ENCODE measurements at places on chromosomes 2 and 18.

DNA sequence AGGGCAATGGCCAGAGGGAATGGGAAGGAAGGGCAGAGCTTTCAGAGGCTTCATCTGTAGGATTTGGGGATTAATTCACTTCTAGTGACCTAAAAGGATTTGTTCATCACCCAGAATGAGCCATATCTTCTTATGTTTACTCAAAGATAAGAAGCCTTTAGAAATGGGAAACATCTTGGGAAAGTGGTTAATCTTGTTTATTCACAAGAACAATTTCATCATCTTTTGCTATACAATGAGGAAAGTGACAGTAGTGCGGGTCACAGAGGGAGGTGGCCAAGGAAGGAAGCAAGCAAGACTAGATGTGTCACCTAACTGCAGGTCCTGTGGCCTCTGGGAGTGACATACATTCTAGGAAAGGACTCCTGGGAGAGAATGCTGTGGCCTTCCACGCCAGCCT, 140.4 kb upstream of the ALPP start:
- DNase-seq, result peak; percentile 71

DNA sequence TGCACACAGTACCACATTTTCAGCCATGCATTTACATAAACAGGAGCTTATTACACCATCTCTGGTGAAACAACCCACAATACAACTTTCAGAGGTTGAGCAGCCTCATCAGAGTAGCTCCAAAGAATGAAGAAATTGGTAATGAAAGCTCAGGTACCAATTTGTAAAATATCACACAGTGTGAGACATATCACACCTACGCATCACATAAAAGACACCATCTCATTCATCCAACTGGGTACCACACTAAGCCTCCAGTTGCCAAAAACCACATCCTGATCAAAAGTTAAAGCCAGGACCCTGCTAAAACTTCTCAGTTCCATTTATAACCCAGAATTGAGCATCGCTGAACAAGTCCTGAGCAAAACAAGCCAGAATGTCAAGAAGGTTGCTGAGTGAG, 4.6 kb downstream of the TMEM163 start:
- DNase-seq, result no peak

DNA sequence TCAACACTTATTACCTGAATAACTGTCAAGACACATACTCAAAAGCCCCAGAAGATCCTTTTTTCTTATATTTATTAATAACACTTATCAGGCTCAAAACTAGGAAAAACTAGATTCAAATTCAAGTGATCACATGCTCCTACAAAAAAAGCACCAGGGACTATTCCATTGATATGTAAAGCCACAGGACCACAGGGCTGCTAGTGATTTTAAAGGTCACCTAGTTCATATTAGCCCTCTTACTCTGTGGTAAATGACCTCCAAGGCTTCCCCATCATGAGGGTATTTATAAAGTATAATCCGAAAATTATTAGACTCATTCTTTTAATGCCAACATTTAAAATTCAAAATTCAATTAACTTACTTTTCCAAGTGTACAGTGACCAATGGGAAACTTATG, 52.5 kb downstream of the LRPPRC start:
- DNase-seq, result no peak

DNA sequence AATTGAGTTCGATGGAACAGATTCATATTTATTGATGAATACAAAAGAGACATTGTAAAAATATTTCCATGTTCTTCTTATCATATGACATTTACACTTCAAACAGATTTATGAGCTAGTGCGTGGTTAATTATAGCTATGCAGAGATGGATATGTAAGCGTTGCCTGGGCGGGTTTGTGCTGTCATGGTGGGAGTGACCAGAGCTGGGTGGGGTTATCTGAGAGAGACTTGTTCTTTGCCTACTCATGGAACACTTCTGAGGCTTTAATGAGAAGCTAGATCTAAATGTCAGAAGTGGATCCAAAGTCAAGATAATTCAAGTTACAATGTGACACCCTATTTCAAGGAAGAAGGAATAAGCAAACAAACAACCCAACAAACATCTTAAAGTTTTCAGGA, 162.3 kb upstream of the ZEB2 start:
- no peak for DNase-seq

- DNase-seq, result no peak
Observed at GRCh38 chr18:57804557-57804956, 1.4 kb upstream of the ATP8B1 start.

DNA sequence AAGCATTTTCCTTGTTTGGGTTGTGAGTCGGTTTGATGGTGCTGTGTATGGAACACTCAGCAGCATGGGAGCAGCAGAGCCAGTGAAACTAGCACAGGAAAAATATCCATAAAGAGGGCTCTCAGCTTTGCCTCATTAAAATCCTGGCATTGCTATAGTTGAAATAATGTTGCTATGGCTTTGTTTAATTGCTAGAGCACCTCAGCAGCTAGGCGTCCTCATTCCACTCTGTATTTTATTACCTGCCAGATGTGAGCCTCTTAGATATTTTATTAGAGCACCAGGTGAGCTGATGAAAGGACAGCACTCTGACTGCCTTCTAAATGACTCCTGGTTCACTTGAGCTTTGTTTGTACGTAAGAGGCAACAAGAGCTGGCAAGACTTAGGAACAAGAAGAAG, 232.4 kb downstream of the MTX2 start:
- DNase-seq, result no peak

- DNase-seq, result no peak
Observed at GRCh38 chr18:56214706-56215105, 423.7 kb downstream of the TXNL1 start.

DNA sequence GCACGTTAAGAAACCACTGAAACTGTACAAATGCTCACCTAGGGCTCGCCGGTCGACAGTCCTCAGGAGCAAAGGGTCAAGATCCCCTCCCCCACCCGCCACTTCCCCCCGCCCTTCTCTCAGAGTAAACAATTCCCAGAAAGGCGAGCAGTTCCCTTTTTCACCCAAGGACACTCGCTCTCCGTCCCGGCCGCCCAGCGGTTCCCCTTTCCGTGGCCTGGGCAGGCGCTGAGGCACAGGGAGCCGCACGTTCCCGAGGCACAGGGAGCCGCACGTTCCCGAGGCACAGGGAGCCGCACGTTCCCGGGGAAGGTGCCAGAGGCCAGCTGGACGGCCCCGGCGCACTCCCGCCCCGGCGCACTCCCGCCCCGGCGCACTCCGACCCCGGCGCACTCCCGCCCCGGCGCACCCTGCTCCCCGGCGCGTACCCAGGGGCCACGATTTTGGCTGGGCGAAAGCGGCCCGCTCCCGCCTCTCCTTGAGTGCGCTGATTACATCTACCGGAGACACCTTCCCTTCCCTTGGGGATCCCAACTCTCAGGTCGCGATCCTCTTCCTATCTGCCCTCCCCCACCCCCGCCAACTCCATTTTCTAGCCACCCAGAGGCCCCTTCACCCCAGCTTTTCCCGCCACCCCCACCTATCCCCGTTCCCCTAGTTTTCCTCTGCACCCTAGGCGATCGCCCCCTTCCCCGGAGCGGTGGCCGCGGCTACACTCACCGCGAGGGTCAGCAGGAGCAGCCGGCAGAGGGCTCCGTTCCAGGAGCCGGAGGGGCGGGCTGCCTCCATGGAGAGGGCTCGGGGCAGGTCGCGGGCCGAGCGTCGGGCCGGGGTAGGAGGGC, 817 bp downstream of the DSC2 start:
- DNase-seq, result no peak

DNA sequence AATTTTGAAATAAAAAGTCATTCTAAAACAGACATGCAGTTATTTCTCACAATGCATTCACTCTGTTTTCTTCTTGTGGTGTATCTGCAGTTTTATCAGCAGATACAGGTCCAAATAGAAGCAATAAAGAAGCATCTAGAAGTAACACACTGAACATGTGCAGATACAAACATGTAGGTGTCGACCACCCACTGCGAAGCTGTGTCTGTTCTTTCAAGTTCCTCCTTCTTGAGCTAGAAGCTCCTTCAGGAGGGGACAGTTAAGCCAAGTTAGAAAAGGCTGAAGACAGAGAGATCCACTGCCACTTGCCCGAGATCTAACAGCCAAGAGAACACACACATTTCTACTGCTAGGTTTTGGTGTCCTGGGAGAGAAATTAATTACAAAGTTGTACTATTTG, 30.1 kb downstream of the WDFY1 start:
- no peak for DNase-seq

DNA sequence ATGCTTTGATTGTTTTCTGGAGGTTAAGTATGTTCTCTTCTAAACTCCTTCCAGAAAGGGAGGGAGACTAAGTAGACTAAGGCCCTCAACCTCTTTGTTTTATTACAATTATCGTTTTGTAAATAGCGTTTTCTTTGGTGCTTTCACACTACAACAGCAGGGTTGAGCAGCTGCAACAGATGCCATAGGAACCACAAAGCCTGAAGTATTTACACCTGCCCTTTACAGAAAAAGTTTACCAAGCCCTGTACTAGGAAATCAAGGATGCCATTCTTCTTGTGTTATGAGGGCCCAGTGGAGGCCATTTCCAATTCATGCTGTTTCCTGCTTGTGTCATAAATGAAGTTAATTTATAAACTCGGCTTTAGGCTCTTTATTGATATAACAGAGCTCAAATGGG, 914.8 kb downstream of the DCDC2C start:
- no peak for DNase-seq

GRCh38 chr18:48956356-48956755, 5.6 kb upstream of the SMAD7 start:
- peak; percentile 78 for DNase-seq

- no peak for DNase-seq
Observed at GRCh38 chr18:65760457-65760856, 9.6 kb downstream of the CDH7 start.

DNA sequence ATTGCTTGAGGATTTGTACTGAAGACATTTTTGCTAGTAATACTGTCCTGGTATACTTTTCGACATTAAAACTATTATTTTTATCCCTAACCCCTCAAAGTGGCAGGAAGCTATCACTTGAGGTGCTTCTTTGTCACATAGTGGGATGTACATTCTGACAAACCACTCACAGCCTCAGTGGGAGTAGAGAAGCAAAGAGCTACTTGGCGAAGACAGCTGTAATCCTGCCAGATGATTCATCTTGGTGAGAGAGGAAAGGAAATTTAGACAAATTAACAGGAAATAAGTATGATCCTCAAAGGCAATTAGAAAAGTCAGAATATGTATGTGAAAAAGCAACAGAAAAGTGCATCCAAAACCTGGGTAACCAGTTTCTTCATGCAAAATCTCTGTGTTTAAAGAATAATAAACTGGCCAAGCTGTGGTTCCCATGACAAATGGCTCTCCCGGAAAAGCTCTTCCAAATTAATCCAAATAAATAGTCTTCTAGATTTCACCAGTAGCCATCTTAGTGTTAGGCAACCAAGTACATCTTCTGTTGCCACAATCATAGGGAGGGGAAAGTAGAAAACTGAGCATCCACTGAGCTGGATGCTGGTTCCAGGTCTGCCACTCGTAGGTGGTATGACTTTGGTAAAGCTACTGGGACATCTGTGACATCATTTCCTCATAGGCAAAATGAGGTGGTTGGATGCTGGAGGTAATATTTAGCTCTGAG, 308.0 kb upstream of the LYPD1 start:
- DNase-seq, result peak; percentile 80

- DNase-seq, result no peak
Observed at GRCh38 chr2:134261398-134262131, 7.7 kb downstream of the MGAT5 start.

DNA sequence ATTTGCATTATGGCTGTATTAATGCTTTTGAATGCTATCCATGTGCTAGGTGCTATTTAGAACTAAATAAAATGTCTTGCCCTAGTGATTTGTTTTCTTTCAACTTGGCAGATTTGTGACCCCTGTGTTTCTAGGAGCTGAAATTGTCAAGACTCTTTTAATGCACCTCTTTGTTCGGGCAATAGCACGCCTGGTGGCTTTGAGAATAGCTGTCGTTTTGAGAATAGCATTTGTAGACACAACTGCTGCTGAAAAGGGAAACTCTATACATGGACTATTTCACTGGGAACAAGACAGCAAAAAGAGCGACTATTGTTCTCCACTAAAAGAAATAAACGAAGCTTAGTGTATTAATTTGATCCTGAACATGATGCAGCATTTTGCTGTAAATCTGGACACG, 352.1 kb upstream of the ZNF521 start:
- DNase-seq, result no peak

DNA sequence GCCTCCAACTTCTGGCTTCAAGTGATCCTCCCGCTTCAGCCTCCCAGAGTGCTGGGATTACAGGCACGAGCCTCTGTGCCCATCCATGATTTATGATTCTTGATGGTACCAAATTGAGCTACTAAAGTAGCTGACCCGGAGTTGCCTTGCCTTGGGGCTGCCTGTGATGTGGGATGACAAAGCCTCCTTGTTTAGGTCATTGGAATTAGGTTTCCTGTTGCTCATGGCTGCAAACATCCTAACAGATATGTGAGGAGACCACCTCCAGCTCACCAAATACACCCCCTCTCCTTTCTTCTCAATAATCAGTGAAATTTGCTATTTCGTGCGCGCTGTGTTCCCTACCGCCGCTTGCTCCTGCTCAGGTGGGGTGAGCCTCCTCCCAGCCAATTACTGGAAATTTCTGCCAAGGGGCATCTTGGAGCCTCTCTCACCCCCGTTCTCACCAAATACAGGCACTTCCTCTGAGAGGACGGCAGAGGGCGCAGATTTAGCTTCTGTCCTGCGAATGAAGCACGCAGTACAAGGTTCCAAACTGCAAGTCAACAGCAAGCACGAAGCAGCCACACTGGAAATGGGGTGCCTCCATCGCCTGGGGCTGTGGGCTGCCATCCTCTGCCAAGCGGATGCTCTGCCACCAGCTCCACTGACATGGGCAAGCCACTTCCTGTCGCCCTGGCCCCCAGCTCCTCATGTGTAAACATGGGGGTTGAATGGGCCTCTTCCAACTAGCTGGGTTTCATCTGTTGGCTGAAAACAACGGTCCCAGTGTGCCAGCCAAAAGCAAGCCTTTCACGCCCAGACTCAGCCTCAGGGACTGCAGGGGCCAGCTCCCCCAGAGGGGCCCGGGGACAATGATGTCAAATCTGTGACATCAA, 71.7 kb downstream of the NCAPH start:
- peak; percentile 79 for DNase-seq

GRCh38 chr2:239873656-239874635, 151.2 kb downstream of the NDUFA10 start:
- DNase-seq, result no peak
